ENCODE measurements at places on chromosomes 2 and 18.

- DNase-seq, result no peak
Observed at GRCh38 chr2:110871637-110872036, 139.3 kb downstream of the ACOXL start.

- no peak for DNase-seq
Observed at GRCh38 chr2:62940697-62941096, 109.9 kb upstream of the OTX1 start.

DNA sequence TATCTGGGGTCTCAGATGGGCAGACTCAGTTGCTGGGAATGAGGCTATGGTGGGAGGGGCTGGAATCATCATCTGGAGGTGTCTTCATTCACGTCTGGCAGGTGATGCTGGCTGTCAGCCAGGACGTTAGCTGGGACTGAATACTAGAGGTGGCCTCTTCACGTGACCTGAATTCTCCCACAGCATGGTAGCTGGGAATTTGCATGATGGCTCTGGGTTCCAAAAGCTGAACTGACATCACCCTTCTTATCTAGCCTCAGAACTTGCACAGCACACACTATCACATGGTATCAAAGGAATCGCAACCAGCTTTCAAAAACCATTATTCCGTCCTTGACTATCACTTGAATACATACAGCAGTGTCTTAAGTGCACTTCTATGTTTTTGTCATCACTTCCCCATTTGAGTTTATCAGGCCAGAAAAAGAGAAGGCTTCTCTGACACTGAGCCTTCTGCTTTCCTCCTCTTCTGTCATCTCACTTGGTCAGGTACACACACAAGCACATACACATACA, 53.0 kb upstream of the LRP2 start:
- DNase-seq, result no peak

DNA sequence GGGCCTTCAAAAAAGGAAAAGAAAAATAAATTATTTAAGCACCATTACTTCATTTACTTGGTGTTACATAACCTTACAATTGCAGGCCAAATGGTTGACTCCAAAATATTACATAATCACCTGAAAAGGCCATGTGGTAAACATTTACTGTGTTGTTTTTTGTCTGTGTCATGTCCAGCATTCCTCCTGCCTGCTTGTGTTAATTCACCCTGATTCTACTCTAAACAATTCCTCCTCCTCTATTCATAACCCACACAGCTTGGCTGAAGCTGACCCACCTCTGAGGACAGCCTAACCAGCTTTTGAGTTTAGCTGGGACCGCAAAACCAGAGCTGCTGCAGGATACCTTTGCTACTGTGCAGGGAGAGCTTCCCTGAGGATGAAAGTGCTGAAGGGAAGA, 35.4 kb downstream of the TMX3 start:
- no peak for DNase-seq

DNA sequence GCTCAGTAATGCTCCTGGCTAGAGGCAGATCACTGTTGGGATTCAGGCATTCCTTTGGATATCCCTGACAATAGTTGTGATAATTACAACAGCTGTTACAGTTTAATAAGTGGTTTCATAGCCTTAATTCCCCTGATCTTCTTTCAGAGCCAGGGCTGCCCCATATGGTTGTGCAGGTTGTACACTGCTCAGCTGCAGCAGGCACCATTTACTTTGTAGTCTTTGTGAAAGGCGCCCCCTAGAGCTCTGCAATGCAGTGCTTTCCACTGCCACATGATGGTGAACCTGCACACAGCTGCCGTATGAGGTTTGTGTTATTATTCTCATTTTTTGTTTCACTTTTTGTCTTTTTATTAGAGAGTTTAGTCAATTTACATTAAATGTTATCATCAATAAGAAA, 239.1 kb downstream of the KCNS3 start:
- no peak for DNase-seq

- no peak for DNase-seq
Observed at GRCh38 chr2:214503568-214503967, 92.7 kb downstream of the VWC2L start.

- DNase-seq, result no peak
Observed at GRCh38 chr2:212766921-212767320, 228.3 kb upstream of the ERBB4 start.

- DNase-seq, result no peak
Observed at GRCh38 chr2:19644763-19645162, 257.0 kb downstream of the TTC32 start.

DNA sequence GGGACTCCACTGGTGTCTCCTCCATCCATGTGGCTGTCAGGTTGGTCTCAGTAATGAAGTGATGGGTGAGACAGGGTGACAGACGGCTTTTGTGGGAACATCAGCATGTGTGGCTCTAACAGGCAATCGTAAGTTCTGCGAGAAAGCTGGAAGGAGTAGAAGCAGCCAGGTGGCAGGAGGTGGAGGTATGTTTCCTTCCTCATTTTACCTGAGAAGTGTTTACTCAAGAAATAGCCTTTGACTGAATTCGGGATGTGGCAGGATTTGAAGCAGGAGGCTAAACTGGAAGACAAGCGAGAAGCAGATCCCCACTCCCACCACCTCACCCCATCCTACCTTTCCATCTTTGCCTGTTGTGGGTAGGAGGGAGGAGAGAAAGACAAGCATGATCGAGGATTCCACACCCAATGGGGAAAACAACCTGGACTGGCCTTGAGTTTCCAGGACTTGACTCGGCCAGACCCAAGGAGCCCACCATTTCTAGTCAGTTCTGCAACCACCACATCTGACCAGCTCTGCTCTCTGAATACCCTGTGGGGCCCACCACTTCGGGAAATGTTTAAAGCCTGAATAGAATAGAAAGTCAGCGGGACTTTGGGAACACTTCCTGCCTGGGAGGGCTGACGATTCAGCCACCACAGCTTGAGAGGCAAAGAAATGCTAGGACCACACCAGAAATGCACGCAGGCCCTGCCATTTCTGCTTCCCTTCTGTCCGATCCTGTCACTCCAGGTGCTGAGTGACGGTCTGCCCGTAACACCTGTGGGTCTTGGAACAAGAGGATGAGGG, 1.2 kb downstream of the ABCG8 start:
- no peak for DNase-seq

GRCh38 chr18:45222180-45222579, 393.1 kb upstream of the SLC14A2 start:
- DNase-seq, result no peak

DNA sequence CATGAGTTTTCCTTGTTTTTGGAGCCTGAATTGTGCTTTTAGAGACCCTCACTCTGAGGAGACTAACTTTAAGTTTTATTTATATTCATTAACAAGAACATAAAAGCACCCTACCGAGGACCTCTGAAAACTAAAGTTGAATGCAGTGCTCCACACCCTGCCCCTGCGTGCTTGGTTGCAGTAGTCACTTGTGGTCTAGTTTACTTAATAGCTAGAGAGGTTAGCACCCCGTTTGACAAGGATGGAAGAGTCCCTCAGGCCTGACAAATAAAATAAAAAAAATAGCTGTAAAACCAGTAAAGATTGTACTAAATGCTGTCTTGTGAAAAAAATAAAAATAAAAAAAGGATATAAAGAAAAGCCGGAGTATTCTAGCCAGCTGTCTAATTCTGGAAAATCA, 395.2 kb downstream of the MTX2 start:
- DNase-seq, result no peak

DNA sequence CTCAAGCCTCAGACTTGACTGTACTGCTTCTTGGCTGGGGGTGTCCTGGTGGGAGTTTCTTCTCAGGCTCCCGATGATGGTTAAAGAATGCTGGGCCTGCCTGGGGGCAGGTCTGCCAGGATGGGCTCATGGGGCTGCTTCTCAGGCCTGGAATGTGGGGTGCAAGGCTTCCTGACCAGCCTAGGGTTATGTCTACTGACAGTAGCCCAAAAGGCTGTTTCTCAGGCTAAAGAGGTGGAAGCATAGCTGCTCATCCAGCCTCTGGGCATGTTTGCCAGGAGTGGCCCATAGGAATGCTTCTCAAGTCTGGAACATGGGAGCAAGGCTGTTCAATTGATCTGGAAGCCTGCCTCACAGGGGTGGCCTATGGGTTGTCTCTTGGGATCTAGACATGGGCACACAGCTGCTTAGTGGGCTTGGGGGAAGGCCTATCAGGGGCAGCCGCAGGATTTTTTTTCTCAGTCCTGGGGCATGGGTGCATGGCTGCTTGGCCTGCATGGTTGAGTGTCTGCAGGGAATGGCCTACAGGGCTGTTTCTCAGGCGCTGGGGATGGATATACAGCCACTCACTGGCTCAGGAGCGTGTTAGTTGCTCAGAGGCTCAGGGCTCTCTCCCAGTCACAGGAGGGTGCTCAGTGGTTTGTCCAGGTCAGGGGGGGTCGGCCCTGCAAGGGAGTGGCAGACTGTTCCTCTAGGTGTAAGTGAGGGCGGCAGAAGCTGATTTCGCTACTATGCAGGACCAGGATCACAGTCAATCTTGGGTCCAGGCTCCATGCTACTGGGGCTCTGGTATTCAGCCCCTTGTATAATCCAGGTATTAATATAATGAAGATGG, 617.3 kb upstream of the REG3G start:
- no peak for DNase-seq

GRCh38 chr18:12828116-12829051, 55.7 kb downstream of the PTPN2 start:
- no peak for DNase-seq

DNA sequence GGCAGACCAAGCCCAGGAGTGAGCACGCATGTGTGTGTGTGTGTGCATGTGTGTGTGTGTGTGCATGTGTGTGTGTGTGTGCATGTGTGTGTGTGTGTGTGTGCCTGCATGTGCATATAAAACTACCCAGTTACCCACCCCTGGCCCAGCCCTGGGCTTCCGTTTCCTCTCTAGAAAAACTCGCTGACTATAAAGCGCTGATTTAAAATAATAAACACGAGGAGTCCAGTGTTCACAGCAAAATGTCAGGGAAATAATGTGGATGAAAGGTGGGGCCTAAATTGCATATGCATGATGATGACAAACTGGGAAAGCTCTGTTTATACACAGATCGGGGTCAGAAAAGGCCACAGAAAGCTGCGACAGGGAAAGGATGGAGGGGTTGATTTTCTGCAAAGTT, 7.5 kb downstream of the ADCY3 start:
- no peak for DNase-seq

DNA sequence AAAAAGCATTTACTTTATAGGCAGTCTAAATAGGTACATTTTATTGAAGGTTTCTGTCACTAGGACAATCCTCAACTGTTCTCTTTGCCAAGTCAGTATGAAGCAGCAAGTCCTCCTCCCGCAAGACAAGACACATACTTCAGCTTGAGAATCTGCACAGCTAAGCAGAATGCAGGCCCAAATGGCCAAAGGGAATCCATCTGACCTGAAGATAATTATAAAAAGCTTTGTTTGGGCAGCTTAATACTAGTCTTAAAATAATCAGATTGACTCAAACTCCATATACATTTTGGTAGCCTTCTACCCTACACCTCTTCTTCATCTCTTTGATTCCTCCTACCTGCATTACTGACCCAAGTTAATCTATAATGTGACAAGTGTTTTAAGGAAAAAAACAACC, 1.8 kb downstream of the LANCL1 start:
- no peak for DNase-seq

GRCh38 chr18:7941533-7941932, 374.4 kb downstream of the PTPRM start:
- no peak for DNase-seq

DNA sequence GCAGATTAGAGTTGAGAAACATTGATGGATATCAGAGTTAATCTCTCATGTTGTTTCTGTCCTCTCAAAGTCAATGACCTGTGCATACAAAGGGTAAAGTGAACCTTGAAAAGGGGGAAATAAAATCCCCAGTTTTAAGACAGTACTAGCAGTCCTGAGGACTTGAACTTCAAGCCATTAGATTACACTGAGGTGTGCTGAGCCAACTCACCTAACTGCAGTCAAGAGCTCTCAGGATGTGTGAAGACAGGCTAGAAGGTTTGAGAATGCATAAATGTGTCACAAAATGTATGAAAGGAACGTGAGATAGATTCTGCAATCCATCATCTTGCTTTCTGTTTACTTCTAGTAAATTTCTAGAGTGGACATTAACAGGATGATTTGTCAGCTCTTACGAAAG, 35.5 kb downstream of the DOCK10 start:
- DNase-seq, result no peak

- DNase-seq, result no peak
Observed at GRCh38 chr2:78757191-78757590, 268.3 kb upstream of the REG3G start.

GRCh38 chr2:237734905-237735623, 63.5 kb upstream of the RBM44 start:
- no peak for DNase-seq

GRCh38 chr2:96161898-96162297, 16.7 kb upstream of the DUSP2 start:
- DNase-seq, result no peak

DNA sequence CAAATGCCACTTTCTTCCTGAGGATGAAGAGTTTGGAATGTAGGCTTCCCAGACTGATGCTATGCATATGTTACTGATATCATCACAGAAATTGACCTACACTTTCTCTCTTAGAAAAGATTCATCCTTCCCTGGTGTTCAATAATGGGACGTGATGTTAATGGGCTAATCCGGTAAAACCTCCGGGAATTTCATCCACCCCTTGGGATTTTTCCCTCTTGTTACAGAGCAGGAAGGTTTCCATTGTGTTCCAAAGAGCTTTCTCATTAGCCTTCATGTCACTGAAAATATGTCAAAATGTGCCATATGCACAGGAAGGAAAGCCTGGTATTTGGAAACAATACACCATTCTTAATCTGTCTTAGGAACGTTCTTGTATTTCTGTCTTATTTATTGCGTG, 20.7 kb downstream of the ALPK2 start:
- DNase-seq, result no peak

DNA sequence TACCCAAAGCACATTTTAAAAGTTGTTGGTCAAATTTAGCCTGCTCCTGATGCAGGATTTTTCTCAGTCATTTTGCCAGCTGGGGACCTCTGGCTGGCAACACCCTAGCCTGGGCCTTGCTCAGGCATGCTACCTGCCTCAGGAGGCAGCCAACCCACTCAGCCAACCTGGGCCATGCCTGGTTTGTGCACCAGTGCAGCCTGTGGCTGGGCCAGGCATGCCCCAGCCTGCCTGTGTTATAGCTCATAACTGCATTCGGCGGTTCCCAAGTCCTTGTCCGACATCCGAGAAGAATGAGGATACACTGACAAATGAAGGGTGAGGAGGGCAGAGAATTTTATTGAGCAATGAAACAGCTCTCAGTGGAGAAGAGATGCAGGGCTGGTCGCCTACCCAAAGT, 608.0 kb downstream of the SUCLG1 start:
- no peak for DNase-seq

- no peak for DNase-seq
Observed at GRCh38 chr2:139704606-139705005, 924.4 kb upstream of the NXPH2 start.

- DNase-seq, result no peak
Observed at GRCh38 chr2:160225722-160226121, 25.6 kb upstream of the ITGB6 start.

GRCh38 chr2:221671515-221671914, 99.4 kb upstream of the EPHA4 start:
- no peak for DNase-seq

DNA sequence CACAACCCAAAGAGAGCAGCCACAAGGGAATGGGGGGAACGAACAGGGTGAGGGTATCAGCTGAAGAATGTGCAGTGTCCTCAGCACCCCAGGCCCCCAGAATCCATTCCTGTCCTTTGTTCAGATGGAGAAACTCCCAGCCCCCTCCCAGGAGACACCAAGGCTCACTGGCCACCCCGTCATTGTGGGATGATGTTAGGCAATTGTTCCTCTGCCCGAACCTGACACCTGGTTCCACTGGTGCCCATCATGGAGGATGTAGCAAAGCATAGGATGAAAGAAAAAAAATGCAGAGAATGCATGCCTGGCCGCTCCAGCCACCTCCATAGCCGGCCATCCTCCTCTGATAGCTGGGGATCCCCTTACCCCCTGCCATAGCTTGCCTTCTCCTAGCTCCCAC, 197.3 kb upstream of the TWIST2 start:
- no peak for DNase-seq
